Psoas muscle (tissue), 8 donors: ENCODE measurements at places on chromosomes 2 and 18. TPM values are rescaled to one million over a fixed set of nuclear protein-coding genes. Genes with fewer than 3 reads are reported as not detected.
A peak's percentile ranks its signal among the peaks of the same experiment; 100 is the strongest.

- no peak for DNase-seq
Observed at GRCh38 chr18:8991155-8991554, 111.3 kb upstream of the NDUFV2 start.

GRCh38 chr2:135650721-135651120 lies 90.9 kb upstream of the UBXN4 start:
- no peak for DNase-seq

DNA sequence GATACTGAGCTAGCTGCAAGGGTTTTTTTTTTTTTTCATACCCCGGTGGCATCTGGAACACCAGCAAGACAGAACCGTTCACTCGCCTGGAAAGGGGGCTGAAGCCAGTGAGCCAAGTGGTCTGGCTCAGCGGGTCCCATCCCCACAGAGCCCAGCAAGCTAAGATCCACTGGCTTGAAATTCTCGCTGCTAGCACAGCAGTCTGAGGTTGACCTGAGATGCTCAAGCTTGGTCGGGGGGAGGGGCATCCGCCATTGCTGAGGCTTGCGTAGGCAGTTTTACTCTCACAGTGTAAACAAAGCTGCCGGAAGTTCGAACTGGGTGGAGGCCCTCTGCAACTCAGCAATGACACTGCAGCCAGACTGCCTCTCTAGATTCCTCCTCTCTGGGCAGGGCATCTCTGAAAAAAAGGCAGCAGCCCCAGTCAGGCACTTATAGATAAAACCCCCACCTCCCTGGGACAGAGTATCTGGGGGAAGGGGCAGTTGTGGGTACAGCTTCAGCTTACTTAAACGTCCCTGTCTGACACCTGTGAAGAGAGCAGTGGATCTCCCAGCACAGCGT lies 5.1 kb upstream of the MIB1 start:
- DNase-seq: no peak

DNA sequence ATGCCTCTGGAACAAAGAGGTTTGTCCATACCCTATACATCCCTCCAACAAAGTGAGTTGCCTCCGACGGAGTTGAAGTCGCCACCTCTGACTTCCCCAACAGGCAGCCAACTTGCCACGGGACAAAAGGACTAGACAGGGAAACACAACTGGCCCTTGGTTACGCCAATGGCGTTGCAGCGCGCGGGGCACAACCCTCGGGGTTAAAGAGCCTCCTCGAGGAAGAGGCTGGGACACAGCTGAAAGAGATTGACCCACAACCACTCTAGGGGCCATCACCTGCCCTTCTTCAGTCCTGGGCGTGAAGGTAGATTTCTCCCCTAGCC lies 545 bp downstream of the GTF3C2 start:
- peak; percentile 77 for DNase-seq

Gene RRM2
- 0.96 TPM for polyA plus RNA-seq

Gene ARHGEF33
- 0.25 TPM for polyA plus RNA-seq
